H9 (cell line): ENCODE measurements at places on chromosomes 11 and 22.

- no peak for DNase-seq
These were observed 128.5 kb downstream of the MIAT start for GRCh38 chr22:26785932-26786331.

DNA sequence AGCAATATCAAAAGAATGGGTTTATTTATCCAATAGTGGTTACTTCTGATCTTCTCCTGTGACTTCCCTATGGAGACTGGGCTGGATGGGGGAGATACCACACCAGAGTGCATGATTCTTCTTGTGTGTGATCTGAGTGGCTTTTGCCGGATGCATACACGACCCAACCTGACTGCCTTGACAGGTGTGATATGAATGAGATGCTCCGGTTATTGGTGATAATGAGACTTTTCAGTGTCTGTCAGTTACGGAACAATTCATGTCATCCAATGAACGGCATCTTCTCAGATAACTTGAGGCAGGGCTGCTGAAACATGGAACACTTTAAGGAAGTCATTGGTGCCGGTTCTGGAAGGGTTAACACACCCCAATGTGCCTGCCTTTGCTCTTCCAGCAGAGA, 17.7 kb downstream of the FJX1 start:
- DNase-seq: no peak

- DNase-seq: no peak
These were observed 306.1 kb downstream of the C11orf87 start for GRCh38 chr11:109728056-109728455.

DNA sequence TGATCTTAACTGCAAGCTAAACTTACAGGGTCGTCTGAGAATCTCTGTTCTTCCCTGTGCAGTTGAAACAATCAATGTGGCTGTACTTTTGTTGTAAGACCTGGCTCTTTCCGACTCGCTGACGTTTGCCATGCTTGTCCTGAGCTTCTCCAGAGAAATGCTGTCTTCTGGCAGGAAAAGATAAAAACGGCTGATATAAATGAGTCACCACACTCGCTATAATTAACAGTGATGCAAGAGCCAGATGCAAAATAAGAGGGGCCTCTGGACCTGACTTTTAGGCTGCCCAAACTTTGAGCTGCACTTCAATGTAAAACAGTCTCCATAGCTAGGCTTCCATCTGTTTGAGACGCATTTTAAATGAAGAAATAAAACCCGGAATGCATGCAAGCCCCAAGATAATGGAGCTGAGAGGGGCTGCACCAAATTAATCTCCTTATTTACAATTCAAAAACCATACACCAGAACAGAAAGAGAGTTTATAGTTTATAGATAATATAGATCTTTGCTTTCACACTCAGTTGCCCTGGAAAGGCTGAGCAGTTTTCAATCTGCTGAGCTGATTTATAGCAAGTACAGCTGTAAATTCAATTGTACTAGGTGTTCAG, 48.5 kb downstream of the WT1 start:
- no peak for DNase-seq

GRCh38 chr11:121163658-121164308, 62.7 kb downstream of the TECTA start:
- no peak for DNase-seq

GRCh38 chr11:65997286-65997685, 4.7 kb downstream of the EIF1AD start:
- DNase-seq: no peak
